ENCODE measurements at places on chromosomes 5 and 9.

GRCh38 chr5:75481024-75481423, 30.4 kb downstream of the CERT1 start:
- DNase-seq = no peak

DNA sequence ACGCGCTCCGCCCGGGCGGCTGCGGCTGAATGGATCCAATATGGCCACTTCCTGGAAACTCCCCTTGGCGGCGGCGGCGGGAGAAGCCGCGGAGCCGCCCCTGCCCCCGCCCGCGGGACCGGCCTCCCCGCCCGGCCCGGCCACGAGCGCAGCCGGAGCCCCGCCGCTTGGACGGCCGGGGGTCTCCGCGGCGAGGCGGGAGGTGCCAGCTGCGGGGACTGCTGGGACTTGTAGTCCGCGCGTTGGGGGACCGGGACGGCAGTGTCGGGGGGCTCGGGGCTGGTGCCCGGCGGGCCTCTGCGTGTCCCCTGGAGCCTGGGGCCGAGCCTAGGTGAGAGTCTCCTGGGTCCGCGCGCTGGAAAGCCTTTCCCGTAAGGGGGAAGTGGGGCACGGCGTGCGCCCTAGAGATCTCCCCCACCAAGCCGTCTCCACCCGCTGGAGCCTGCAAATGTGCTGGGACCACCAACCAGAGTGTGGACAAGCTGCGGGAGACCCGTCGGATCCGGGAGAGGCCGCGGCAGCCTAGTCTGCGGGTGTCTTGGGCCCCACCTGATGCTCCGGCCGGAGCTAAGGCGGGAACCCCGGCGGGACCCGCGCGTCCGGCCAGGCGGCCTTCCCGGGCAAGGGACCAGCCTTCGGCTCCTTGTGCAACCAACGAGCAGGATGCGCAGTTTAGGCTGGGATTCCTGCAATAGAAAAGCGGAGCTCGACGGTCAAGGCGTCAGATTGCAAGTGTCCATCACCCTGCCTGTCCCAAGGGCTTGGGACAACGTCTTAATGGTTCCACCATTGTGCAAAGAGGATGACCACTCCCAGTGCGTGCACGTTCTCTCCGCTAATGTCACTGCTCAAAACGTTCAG, at the start of gene SEPTIN8:
Gene SEPTIN8 (minus strand): TSS at position 31 of the 861 bp plus-strand sequence. CDS start 102 bp downstream, outside the sequence.
- DNase-seq = peak; percentile 35

GRCh38 chr5:149794041-149794440, 63.9 kb downstream of the PPARGC1B start:
- DNase-seq = no peak

DNA sequence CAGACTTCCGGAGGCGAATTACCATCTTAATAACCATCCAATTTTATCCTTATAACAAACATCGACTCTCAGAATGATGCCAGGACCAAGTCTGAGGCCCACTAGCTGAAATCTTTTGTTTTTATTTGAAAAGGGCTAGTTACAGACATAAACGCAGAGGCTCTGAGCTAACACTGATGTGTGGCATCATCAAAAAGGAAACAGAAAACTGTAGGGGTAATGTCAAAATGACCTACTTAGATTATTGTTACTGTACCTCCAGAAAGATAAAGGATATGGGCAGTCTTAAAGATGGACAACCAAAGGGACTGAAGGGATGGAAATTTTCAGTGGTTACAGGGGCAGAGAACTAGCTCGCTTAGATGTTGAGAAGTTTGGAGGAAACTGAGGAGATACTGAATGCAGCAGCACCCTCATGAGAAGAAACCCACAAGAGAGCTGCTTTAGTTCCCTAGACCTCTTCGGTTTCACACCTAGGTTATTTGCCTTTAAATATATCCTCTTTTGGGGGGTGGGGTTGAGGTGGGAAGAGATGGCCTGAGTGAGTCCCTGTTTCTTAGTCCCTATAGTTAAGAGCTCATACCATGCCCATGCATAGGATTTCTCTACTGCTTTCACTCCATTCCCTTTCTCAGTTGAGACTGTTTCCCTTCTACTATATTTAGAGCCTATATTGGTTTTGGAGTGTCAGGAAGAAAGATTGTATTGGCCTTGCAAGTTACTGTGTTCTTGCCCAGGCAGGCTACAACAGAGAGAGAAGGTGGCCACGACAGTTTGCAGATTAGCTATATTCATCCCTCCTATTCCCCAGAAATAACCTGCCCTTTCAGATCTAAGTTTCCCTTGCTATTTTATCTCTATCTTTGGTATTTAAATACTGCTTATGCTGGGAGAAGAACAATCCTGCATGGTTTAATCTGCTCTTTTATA, 320.4 kb upstream of the EFNA5 start:
- no peak for DNase-seq

- DNase-seq = no peak
Observed at GRCh38 chr5:78601559-78602314, 46.8 kb downstream of the LHFPL2 start.

- no peak for DNase-seq
Observed at GRCh38 chr5:77637170-77637997, 1.1 kb downstream of the OTP start.

- DNase-seq = no peak
Observed at GRCh38 chr5:93570294-93571113, 10.5 kb downstream of the NR2F1-AS1 start.

DNA sequence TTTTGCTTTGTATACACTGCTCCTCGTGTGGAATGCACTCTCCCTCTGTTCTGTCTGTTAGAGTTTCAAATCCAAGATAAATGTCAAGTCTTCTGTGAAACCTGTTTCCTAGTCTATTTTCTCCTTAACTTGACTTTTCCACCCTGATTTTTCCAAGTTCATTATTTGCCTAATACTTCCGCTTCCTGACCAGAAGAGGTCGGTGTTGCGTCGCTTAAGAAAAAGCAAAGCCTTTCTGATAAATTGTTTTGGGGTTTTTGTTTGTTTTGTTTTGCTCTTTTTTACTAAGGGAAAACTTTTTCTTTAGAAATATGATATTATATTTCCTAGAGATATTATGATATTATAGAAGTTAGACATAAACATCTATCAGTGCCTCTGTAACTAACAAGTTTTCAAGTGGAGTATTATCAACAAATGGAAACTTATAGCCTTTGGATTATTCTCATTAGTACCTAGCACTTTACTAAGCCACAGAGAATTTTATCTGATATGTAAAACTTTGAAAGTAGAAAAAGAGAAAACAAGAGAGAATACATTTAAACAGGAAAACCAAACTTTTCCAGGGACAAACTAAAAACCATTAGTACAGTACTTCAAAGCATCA, 55.8 kb downstream of the PHAX start:
- DNase-seq = peak; percentile 18

All from T-helper 9 cell (primary cell).